ENCODE measurements at places on chromosomes 6 and 20. TPM values are rescaled to one million over a fixed set of nuclear protein-coding genes. Genes with fewer than 3 reads are reported as not detected.

HRH3 gene
- total RNA-seq = 0.15 TPM

AARS2 gene
- total RNA-seq = 16.3 TPM

GRCh38 chr6:166023273-166023989 lies 144.2 kb downstream of the TBXT start:
- no peak overlapping the region for H3K27ac ChIP-seq
- no peaks in the 10 kb centered on the region for H3K36me3 ChIP-seq
- no peak for DNase-seq
- no peaks in the 10 kb centered on the region for H3K4me1 ChIP-seq

DNA sequence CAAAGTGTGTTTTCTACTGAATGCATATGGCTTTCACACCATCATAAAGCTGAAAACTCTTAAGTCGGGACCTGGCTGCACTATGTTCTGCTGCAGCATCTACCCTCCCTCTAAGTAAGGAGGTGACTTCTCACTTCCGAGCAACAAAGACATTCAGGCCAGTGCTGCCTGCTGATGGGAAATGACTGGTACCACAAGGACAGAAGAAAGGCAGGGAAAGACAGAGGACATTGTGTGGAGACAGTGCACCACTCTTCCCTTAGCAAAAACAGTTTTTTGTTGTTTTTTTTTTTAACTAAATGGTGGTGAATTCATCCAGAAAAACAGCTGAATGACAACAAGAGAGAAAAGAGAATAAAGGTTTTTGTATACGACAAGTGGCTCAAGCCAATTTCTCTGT lies 81.5 kb downstream of the MAP7 start:
- DNase-seq = no peak
- H3K27ac ChIP-seq = no peak overlapping the region
- H3K27me3 ChIP-seq = 0 out of 2 replicates have a peak, but pooled peaks cover 3% of the 10 kb centered on the region
- no peak overlapping the region for H3K4me3 ChIP-seq

DNA sequence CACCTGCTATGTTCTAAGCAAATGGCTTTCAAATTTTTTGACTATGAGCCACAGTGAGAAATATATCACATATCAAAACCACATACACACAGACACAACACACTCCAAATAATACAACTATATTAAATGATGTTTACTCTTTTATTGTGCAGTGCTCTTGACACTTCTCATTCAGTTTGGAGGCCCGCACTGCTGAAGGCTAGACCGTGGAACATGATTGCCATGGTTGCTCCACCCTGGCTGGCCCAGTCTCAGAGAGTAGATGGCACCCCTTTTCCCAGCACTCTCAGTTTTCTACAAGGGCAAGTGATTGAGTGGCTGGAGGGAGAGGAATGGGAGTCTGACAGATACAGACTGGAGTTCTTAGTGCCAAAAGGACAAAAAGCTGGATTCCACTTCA lies 86.9 kb downstream of the SH3BGRL2 start:
- H3K27ac ChIP-seq = no peak overlapping the region
- H3K27me3 ChIP-seq = no peaks in the 10 kb centered on the region
- H3K4me3 ChIP-seq = no peak overlapping the region
- no peaks in the 10 kb centered on the region for H3K4me1 ChIP-seq
- DNase-seq = no peak

- H3K27me3 ChIP-seq = no peaks in the 10 kb centered on the region
- no peaks in the 10 kb centered on the region for H3K4me1 ChIP-seq
- H3K36me3 ChIP-seq = peaks cover 49% of the 10 kb centered on the region
- DNase-seq = no peak
- no peak overlapping the region for H3K27ac ChIP-seq
These were observed 16.6 kb downstream of the ADRM1 start for GRCh38 chr20:62319346-62319909.

DNA sequence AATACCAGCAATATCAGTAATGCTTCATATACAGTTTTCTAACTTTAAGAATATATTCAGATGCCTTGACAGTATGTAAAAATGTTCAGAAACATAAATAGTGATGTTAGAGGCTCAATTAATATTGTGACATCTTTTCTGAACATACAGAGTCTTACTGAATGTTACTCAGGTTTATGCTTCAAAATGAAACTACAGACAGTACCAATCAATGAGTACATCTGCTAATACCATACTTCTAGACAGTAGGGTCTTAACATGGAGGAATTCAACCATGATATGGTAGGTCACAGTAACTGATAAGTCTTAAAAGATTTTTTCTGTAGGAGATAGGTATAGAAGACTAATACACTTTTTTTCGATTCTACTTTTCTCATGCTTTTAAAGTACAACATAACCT lies 8.3 kb downstream of the GCLC start:
- DNase-seq = no peak
- no peaks in the 10 kb centered on the region for H3K27me3 ChIP-seq
- no peak overlapping the region for H3K27ac ChIP-seq
- H3K4me1 ChIP-seq = no peaks in the 10 kb centered on the region
- no peak overlapping the region for H3K4me3 ChIP-seq
- H3K36me3 ChIP-seq = no peaks in the 10 kb centered on the region

MCCD1 gene
- not detected for total RNA-seq

All from SJCRH30 (cell line).